ENCODE measurements at places on chromosomes 7 and 10.

DNA sequence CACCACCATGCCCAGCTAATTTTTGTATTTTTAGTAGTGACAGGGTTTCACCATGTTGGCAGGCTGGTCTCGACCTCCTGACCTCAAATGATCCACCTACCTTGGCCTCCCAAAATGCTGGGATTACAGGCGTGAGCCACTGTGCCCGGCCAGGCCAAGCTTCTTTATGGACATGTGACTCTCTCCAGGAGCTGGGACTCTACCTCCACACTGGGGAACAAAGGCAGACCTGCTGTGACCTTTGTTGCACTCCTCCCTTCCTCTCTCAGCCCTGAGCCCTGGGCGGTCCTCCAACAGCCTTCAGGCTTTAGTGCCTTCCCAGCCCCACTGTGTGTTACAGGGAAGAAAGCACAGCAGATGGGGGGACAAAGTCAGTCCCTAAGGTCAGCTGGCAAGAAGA lies 55.0 kb upstream of the DUSP5 start:
- no peak for DNase-seq

- DNase-seq: no peak
Observed at GRCh38 chr10:36187380-36188079, 545.4 kb upstream of the FZD8 start.

GRCh38 chr10:114893251-114893650 lies 44.7 kb upstream of the TRUB1 start:
- DNase-seq: no peak

DNA sequence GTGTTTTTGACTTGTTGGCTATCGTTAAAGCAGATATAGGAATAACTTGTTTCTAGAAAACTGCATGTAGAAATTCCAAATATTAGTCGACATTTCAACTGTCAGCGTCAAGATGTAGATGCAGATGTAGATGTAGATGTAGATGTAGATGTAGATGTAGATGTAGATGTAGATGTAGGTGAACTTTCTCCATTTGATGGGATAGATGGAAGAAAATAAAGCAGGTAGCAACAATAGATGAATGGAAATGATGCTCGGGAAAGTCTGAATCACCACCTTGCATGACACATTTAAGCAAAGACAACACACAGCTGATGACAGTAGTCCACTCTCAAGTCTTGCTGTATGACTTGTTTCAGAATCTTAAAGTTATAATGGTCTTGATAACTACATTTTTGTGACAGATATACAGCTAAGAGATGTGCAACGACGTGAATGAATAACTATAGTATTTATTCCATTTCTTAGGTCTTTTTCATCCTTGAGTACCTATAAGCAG lies 53.5 kb downstream of the SND1 start:
- DNase-seq: no peak

DNA sequence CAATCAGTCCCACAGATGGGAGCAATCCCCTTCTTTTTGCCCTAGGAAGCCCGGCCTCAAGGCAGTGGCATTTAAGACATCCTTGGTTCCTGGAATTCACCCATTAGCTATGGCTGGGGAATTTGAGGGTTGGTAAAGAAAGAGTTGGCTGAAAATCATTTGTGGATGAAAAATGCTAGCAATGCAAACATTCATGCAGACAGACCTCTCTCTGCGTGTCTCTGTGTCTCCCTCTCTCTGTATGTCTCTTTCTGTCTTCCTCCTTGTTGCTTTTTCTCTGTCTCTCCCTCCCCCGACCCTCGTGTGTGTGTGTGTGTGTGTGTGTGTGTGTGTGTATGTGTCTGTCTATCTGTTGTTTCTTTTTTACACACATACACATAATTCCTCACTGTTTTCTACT lies 19.4 kb downstream of the LDB3 start:
- DNase-seq: no peak

DNA sequence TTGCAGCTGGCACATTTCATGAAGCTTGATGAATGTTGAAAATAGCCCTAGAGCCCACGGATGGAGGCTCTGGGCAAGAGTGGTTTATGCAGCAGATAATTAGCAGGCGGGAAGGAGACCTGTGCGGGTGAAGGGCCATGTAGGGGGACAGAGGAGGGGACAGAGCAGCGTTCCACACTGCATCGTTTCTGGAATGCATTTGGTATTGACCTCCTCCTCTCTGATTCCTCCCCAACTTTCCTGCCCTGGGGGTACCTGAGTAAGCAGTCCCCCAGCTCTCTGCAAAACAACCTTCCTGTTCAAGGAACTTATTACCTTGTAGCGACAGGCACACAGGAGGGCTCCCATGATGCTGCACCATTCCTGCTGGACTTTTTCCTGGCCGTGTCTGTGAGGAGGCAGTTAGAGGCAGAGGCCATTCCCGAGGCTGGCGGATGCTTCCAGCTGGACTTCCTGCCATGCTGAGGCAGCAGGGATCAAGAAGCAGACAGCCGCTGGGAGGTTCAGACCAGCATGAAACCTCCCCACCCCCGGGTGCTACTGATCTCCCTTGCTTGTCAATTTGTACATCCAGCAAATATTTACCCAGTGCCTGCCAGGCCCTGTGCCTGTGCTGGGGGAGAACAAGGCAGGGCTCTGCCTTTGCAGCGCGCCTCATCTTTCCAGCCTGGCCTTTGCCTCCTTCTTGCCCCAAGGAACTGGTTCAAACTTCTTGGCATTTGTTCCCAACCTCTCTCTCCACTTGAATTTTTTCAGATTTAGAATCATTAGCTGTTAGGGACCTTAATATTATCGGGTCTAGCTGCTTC lies 28.7 kb downstream of the SLC29A3 start:
- no peak for DNase-seq

DNA sequence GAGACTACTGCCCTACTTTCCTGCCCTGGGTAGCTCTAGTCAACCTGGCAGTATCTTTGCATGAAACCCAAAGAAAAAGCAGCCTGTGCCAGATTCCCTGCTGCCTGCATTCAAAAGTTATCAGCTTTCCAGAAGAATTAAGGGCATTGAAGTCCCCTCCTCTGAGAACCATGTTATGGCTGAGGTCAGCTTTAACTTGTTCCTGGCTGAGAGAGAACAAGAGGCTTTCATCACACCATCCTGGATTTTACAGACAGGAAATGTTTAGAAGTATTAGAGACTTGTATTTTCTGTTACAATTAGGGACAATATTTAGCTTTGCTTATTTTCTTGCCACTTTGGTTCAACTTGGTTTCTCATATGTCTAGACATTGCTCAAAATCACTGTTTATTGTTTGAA lies 238.8 kb downstream of the ARL4A start:
- no peak for DNase-seq

DNA sequence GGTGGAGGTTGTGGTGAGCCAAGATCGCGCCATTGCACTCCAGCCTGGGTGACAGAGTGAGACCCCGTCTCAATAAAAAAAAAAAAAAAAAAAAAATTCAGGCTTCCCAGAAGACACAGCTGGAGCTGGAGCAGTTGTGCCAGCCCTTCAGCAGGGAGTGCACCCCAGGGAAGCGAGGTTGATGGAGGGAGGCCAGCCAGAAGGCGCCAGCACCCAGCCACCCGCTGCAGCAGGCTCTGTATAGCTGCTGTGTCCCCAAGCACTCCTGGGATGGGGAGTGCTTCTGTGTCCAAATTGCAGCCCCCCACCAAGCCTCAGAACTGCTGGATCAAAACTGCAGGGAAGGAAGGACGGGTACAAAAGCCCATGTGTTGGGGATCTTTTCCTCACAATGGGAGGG lies 47.8 kb downstream of the COBL start:
- DNase-seq: no peak

DNA sequence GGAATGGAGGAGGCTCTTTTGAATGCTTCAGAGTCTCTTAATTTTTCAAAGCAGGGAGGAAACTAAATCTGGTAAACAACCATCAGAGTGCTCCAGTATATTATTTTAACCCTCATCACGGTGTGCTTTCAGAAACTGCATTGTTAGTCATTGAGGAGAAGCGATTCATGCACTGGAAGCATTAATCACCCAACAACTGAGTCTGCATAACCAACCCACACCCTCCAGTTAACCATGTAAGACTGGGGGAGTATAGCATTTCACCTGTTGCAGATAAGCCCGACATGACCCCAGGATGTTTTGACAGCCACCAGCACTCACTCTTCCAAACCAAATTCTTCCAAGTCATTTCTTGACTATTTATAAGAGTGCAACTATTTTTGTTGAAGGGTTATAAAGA lies 257.6 kb downstream of the GATA3 start:
- DNase-seq: no peak

DNA sequence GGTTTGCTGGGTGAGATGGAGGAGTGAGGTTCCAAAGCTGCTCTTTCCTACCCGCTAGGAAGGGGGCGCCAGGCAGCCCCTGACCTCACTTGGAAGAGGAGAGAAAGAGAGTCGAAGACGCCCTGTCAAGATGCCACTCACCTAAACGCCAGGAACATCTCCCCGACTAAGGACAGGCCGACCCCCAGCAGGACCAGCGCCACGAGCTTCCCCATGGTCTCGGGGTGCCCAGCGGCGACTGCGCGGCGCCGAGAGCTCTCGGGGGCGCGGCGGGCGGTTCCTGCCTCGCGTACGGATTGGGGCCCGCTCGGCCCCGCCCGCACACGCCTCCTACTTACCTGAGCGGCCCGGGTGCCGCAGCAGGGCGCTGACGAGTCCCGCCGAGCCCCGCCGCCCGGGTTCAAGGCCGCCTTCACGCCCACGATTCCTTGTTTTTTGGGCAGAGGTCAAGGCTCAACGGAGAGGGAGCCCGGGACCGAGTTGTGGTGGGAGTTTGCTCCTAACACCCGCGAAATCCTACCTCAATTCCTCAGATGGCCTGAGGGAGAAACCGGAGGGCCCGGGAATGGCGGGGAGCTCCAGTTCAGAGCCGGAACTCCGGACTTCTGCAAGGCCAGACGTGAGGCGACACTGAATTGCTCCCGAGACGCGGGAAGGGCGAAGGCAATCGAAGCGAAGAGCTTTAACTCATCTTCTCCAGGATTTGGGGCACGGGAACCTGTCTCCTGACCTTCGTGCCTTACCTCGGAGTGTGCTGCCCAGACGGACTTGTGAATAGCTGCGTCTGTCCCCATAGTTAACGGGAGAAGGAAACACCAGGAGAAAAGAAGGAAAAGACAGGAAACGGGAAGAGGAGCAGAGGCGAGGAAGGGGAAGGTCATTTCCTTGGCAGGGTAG lies at the start of gene PON3:
TSS of gene PON3 (minus strand) at position 240 of the 897 bp plus-strand sequence. CDS start at position 215, 25 bp downstream.
- peak; percentile 2 for DNase-seq

- no peak for DNase-seq
Observed at GRCh38 chr7:26182706-26183105, 17.8 kb downstream of the HNRNPA2B1 start.

- peak; percentile 42 for DNase-seq
Observed at GRCh38 chr7:23893942-23894891, 184.2 kb downstream of the STK31 start.

DNA sequence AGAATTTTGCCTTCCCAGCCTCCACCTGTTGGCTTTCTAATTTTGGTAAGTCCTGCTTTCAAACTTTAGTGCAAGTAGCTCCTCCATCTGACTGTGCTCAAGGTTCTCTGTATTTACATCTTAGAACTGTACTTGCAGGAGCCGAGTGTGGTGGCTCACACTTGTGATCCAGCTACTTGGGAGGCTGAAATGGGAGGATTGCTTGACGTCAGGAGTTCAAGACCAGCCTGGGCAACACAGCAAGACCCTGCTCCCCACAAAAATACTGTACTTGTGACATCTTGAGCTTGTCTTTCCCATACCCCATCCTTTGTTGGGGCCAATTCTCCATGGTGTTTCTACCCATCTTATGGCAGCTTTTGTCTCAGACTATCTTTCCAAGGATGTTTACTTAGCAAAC lies 4.7 kb upstream of the VDAC2 start:
- no peak for DNase-seq

GRCh38 chr7:148304083-148304335 lies 286.6 kb upstream of the C7orf33 start:
- no peak for DNase-seq

- DNase-seq: no peak
Observed at GRCh38 chr7:132414857-132415256, 161.4 kb downstream of the PLXNA4 start.

- no peak for DNase-seq
Observed at GRCh38 chr7:141439776-141440175, 111.4 kb upstream of the AGK start.

DNA sequence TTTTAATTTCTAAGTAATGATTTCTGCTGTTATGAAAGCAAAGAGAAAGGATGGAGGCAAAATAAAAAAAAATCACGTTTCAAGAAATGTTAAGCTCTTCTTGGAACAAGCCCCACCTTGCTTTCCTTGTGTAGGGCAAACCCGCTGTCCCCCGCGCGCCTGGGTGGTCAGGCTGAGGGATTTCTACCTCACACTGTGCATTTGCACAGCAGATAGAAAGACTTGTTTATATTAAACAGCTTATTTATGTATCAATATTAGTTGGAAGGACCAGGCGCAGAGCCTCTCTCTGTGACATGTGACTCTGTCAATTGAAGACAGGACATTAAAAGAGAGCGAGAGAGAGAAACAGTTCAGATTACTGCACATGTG lies 2.4 kb downstream of the ADRB1 start:
- DNase-seq: no peak

DNA sequence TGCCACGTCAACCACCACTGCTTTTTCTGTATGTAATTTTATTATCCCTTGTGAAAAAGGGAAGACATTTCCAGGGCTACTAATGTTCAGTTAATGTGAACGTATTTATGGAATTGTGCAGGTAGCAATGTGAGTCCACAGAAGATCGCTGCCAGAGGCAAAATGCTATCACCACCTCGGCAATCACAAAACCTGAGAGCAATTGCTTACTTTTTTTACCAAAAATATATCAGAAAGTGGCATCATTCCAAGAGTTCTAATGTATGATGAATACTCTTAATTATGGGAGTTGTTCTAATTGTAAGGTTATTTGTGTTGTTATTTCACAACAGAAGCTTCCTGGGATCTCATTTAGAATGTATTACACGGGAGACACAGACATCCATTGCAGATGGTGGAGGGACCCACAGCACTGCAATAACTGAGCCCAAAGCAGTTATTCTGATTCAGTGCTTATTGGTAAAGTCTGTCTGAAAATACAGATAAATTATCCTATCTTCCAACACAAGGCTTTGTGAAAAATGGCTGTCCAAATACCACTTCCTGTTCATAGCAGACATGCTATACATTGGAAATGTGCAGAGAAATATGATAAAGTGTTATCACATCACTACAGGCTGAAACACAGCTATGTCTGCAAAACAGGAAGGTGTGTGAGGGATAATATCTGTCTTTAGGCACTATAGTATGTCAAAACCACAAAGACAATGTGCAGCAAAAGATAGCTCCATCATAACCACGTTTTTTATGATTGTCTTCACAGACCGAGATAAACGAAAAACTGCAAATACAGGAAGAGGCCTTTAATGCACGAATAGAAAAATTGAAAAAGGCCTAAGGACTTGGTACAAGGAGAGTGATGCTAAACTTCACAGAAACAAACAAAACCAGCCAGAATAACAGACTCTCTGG lies 102.7 kb downstream of the CABCOCO1 start:
- DNase-seq: no peak

GRCh38 chr7:1665549-1666316 lies 4.3 kb upstream of the ELFN1 start:
- DNase-seq: no peak

- DNase-seq: no peak
Observed at GRCh38 chr10:95287281-95287680, 3.5 kb downstream of the PDLIM1 start.

- DNase-seq: no peak
Observed at GRCh38 chr7:91367812-91368578, 103.8 kb downstream of the FZD1 start.

GRCh38 chr10:10193848-10194247 lies 823.8 kb upstream of the CELF2 start:
- no peak for DNase-seq

- no peak for DNase-seq
Observed at GRCh38 chr7:4766666-4767519, 8.5 kb upstream of the AP5Z1 start.

Data from activated CD8-positive, alpha-beta memory T cell treated with anti-CD3 and anti-CD28 coated beads for 48 hours (primary cell).